ENCODE measurements at places on chromosomes 2 and 18. TPM values are rescaled to one million over a fixed set of nuclear protein-coding genes. Genes with fewer than 3 reads are reported as not detected.

The FBXO41 gene
- 4.2 TPM for total RNA-seq

The OSBPL6 gene
- total RNA-seq = 0.21 TPM

The SRD5A2 gene
- not detected for total RNA-seq

The MARS2 gene
- 9.1 TPM for total RNA-seq

The REEP1 gene
- total RNA-seq = 0.63 TPM

The MYO3B gene
- 0.21 TPM for total RNA-seq

The KIF5C gene
- 4.4 TPM for total RNA-seq

The ADRA2B gene
- total RNA-seq = 1.5 TPM

The NAPG gene
- total RNA-seq = 39.0 TPM

The DNAJC5G gene
- total RNA-seq = not detected

The MALL gene
- total RNA-seq = 0.21 TPM

The CHRNG gene
- total RNA-seq = not detected

The PRKAG3 gene
- not detected for total RNA-seq

The TMEM37 gene
- total RNA-seq = not detected

The CD226 gene
- total RNA-seq = 64.1 TPM

The APLF gene
- 11.2 TPM for total RNA-seq

The UNC80 gene
- total RNA-seq = not detected

The STAT4 gene
- 163 TPM for total RNA-seq
